ENCODE measurements at places on chromosomes 16 and 17.

- peak; percentile 81 for DNase-seq
Measured at GRCh38 chr17:9937241-9937761, 32.2 kb upstream of the RCVRN start.

DNA sequence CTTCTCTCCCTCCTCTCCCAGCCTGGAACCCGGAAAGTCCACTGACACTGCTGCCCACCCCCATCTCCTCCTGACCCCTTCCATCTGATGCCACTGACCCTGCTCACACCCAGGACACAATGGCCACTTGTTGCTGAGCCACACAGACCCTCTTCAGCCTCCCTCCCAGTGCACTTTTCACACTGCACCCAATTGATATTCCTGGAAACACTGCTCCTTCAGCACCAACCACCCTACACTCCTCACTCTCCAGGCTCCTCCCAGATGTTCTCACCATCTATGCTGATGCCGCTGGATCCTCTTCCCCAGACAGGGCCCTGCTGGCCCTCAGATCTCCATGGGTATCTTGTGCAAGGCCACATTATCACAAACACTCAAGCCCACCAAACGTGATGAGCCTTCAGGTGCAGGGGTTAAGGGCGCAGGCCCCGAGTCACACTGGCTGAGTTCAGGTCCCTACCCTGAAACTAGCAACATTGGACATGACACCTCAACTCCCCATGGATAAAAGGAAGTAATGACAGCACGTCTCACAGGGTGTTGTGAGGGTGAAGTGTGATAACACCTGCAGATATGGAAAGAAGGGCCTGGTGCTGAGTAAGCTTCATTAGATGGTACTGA lies 238.1 kb downstream of the ZNF423 start:
- no peak for DNase-seq

DNA sequence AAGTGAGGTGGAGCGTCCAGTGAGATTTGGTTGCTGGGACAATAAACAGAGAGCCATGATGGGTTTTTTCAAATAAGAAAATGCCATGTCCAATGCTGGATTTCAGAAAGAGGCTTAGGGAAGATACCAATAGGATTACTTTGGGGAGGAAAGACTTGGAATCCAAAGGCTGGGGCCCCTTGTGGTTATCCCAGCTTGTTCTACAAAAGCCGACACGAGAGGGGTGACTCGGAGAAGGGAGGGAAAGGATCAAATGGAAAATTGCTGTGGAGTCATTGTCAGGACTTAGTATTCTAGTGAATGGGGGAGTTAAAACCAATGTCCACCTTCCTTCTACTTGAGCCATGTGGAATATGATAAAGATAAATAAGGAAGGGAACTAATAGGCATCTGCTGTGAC lies 305.5 kb downstream of the SOX9 start:
- no peak for DNase-seq

- no peak for DNase-seq
Measured at GRCh38 chr17:57257195-57257894, 1.0 kb downstream of the MSI2 start.
